ENCODE measurements at places on chromosomes 2 and 18. TPM values are rescaled to one million over a fixed set of nuclear protein-coding genes. Genes with fewer than 3 reads are reported as not detected.

DNA sequence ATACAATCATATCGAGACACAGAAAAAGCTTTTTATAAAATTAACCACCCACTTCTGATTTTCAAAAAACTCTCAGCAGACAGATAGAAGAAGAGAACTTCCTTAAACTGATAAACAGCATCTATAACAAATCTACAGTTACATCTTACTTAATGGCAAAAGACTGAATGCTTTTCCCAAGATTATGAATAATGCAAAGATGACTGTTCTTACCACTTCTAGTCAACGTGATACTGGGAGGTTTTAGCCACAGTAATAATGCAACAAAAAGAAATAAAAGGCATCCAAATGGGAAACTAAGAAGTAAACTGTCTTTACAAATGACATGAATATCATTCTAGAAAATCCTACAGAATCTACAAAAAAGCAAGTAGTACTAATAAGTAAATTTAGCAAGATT lies 58.0 kb upstream of the TMEM247 start:
- DNase-seq: no peak

The UBE2E3 gene
- total RNA-seq: 82.2 TPM

GRCh38 chr2:218648787-218649100 lies 10.7 kb downstream of the ZNF142 start:
- no peak for DNase-seq

- DNase-seq: no peak
Measured at GRCh38 chr2:191401287-191401686, 156.1 kb downstream of the MYO1B start.

DNA sequence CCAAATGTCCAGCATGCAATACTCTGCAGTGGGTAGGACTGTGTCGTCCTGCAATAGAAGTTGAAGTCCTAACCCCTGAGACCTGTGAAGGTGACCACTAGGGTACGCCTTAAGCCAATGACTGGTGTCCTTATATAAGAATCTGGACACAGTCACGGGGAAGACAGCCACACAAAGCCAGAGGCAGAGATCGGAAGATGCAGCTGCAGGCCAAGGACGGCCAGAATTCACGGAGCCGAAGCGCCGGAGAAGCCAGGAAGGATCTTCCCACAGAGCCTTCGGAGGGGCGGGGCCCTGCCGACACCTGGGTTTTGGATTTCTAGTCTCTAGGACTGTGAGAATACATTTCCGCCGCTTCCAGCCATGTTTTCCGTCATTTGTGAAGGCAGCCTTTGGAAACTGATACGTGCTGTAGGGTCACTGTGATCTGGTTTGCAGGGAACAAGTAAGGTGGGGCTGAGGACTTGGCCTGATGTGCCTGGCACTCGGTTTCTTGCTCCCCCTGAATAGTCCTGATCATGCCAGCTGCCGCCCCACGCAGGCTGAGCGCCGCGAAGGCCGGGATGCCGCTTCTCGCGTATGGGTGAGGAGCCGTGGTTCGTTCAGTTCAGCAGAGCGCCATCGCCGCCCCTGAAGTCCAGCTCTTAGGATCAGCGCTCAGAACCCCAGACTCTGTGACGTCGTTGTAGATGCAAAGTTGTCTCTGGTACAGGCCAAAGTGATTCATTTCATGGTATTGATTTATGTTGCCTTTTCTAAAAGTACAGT lies 38.7 kb downstream of the PTGR3 start:
- no peak for DNase-seq

The FLACC1 gene
- 0.66 TPM for total RNA-seq

The SERPINB13 gene
- total RNA-seq: not detected

The SRD5A2 gene
- not detected for total RNA-seq

The ODC1 gene
- total RNA-seq: 70.1 TPM

Data from tibial nerve (tissue), 4 donors.